ENCODE measurements at places on chromosomes 1 and 21.

DNA sequence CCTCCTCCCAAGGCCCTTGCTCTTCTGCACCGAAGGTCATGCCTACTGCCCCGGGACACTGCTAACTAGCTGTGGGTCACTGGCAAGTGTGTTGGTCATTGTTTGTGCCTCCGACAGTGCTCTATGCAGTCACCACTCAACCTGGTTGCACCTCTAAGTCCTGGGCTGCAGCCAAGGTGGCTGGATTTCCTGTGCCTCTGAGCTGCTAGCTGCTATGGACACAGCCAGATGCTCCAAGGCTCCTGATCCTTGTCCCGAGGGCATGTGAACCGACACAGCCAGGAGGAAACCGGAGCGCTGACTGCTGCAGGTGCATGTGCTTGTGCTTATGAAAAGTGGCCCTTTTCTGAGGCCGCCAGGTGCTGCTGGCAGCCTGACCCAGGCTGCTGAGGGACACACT lies 14.7 kb upstream of the SPOCD1 start:
- no peaks in the 10 kb centered on the region for H3K36me3 ChIP-seq
- no peaks in the 10 kb centered on the region for H3K4me1 ChIP-seq
- H3K4me3 ChIP-seq = no peak overlapping the region
- no peaks in the 10 kb centered on the region for H3K27me3 ChIP-seq
- no peak for DNase-seq

DNA sequence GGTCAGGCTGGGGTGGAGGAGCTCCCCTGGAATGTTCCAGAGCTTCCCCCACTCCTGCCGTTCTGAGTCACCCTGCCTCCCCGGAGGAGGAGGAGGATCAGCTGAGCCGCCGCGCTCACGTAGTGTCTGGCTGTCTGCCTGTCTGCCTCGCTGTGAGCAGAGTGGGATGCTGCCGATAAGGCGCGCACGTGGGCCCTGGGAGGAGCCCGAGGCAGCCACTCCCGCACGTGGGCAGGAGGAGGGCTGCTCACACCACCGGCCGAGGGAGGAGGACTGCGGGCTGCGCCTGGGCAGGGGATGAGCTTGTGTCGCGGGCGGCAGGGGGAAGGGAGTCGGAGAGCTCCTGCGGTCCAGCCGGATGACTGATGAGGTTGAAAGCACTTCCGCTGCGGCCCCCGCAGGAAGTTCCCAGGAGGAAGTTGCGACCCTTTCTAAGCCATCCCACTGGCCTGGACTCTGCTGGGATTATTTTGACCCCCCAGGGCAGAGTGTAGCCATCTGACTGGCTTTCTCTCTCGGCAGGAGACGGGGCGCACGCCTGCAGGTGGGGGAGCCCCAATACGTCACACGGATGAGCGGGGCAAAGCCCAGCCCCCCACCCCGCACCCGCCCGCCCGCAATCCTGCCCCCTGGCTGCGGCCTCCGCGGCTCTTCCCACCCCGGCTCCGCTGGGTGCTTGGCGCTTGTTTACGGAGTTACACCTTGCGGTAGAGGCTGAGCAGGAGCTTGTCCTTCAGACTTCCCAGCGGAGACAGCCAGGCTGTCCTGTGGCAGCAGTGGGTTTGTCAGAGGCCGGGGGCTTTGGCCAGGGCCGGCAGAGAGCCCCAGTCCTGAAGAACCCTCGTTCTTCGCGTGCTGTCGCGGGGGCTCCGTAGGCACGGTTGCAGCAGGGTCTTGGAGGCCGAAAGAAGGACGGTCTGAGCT lies 9.8 kb downstream of the PDXK start:
- no peaks in the 10 kb centered on the region for H3K27me3 ChIP-seq
- H3K27ac ChIP-seq = peak overlapping the region; percentile 69
- DNase-seq = peak; percentile 93
- H3K4me3 ChIP-seq = peak overlapping the region; percentile 66
- H3K36me3 ChIP-seq = peaks cover 6% of the 10 kb centered on the region

- peak; percentile 51 for DNase-seq
- H3K27me3 ChIP-seq = no peaks in the 10 kb centered on the region
- no peak overlapping the region for H3K4me3 ChIP-seq
- no peak overlapping the region for H3K27ac ChIP-seq
- peaks cover 10% of the 10 kb centered on the region for H3K4me1 ChIP-seq
- no peaks in the 10 kb centered on the region for H3K36me3 ChIP-seq
Observed at GRCh38 chr1:23188434-23188884, 19.8 kb upstream of the LUZP1 start.

DNA sequence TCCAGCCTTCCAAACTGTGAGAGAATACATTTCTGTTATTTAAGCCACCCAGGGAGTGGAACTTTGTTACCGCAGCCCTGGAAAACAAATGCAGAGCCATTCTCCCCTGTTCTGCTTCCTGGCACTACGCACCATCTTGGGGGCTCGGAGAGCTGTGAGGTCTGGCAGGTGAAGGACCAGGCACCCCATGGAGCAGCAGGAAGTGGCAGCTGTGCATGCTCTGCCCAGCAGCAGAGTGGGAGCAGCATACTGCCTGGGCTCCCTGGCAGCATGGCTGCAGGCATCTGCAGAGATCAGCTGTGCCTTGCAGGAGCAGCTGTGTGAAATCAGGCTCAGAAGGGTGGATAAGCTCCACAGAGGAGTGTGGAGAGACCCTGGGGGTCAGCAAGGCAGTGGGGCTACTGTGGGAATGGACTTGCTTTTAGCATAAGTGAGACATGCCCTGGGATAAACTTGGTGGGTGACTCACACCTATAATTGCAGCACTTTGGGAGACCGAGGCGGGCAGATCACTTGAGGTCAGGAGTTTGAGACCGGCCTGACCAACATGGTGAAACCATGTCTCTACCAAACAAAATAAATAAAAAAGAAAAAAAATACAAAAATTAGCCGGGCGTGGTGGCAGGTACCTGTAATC lies 17.7 kb upstream of the ZSCAN20 start:
- H3K36me3 ChIP-seq = no peaks in the 10 kb centered on the region
- no peak overlapping the region for H3K4me3 ChIP-seq
- H3K27me3 ChIP-seq = no peaks in the 10 kb centered on the region
- DNase-seq = no peak
- no peak overlapping the region for H3K27ac ChIP-seq

GRCh38 chr1:183609313-183609712 lies 19.1 kb upstream of the NCF2 start:
- DNase-seq = peak; percentile 56
- H3K36me3 ChIP-seq = no peaks in the 10 kb centered on the region
- no peak overlapping the region for H3K27ac ChIP-seq

- no peaks in the 10 kb centered on the region for H3K27me3 ChIP-seq
- H3K4me3 ChIP-seq = no peak overlapping the region
- H3K4me1 ChIP-seq = no peaks in the 10 kb centered on the region
- H3K27ac ChIP-seq = no peak overlapping the region
- H3K36me3 ChIP-seq = no peaks in the 10 kb centered on the region
Observed at GRCh38 chr21:32237021-32237420, 41.8 kb downstream of the MIS18A start.

DNA sequence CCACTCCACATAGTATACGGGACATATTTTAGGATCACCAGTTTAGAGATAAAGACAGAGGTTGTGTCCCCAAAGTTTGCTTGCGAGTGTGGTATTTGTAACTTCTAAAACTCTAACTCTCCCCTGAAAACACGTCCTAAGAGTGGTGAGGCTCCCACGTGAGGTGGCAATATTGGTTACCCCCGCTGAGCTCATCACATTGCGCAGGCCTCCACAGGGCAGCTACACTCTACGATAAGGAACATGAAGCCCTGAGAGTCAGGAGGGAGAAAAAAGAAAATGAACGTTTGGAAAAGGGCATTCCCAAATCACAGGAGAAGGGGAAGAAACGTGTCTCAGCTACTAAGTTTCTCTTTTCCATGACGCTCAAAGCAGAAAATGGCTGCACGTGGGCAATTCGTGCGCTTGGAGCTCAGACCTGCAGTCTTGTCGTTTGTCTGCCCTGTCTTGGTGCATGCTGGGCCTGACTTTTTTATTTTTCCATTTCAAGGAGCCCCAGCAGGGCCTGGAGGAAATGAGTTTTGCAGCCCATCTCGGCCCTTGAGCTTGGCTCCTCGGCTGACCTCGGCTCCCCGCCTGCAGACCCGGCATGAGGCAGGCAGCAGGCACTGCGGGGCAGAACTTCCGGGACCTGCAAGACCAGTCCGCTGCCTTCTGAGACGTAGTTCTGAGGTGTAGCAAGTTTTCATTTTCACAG lies 25.7 kb downstream of the ERG start:
- DNase-seq = no peak
- H3K4me1 ChIP-seq = peaks cover 2% of the 10 kb centered on the region
- H3K27ac ChIP-seq = no peak overlapping the region
- H3K36me3 ChIP-seq = no peaks in the 10 kb centered on the region

DNA sequence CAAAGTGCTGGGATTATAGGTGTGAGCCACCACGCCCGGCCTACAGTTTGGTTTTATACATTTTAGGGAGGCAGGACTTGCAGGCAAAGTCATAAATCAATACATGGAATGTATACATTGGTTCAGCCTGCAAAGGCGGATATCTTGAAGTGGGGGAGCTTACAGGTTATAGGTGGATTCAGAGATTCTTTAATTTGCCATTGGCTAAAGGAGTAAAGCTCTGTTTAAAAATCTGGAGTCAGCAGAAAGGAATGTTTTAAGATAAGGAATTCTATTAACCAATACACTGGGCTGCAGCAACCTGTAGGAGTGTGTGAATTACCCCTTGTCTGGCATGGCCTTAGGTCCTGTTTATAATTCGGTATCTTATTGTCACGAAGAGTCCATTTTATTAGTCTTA lies 57.6 kb downstream of the OPTC start:
- H3K4me1 ChIP-seq = peaks cover 30% of the 10 kb centered on the region
- no peaks in the 10 kb centered on the region for H3K27me3 ChIP-seq
- H3K27ac ChIP-seq = no peak overlapping the region
- DNase-seq = no peak
- H3K4me3 ChIP-seq = no peak overlapping the region
- no peaks in the 10 kb centered on the region for H3K36me3 ChIP-seq

DNA sequence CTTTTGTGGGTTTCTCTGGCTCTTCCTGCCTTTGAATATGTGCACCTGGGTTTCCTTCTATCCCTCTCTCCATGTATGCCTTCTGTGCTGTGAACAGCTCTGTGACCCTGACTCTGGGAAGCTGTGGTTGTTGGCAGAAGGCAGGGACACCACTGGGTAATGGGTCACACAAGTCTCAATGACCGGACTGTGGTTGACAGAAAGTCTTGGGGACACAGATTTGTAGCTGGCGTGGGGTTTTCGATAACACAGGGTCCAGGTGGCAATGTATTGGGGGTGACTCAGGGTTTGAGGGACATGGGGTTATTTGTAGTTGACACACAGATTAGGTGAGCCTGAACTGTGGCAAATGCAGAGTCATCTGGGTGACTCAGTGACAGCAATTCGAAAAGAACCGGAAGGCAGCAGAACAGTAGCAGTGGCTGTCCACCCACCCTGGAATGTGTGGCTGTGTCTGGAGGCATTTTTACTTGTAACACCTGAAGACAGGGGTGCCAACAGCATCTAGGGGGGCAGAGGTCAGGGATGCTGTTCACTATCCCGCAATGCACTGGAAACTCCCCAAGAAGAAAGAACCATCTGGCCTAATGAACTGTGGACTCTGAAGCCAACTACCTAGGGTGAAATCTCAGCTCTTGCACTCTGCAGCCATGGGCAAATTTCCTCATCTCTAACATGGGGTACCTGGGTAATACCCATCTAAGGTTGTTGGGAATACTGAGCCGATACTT lies 13.0 kb upstream of the SLC6A9 start:
- no peak overlapping the region for H3K4me3 ChIP-seq
- H3K36me3 ChIP-seq = no peaks in the 10 kb centered on the region
- DNase-seq = no peak
- H3K27ac ChIP-seq = no peak overlapping the region
- H3K27me3 ChIP-seq = no peaks in the 10 kb centered on the region

DNA sequence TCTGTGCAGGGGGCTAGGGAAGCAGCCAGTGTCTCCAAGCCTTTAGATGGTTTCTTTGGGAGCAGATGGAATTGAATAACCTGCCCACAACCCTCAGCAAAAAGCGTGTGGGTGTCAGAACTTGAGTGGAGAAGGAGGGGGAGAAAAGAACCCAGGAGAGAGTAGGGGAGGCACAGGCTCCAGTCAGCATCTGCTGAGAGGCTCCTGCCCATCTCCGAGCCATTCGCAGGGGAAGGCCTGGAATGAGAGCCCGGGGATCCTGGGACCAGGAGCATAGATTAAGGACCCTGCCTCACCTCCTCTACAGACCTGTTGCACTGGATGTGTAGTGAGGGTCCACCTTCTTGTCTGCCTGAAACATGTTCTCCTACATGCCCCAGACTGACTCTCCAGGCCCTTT lies 16.3 kb downstream of the TMEM81 start:
- H3K36me3 ChIP-seq = no peaks in the 10 kb centered on the region
- no peak overlapping the region for H3K27ac ChIP-seq
- no peaks in the 10 kb centered on the region for H3K27me3 ChIP-seq
- no peak overlapping the region for H3K4me3 ChIP-seq

- H3K27ac ChIP-seq = no peak within 1 kb of the TSS
- peak within 1 kb of the TSS; percentile 70 for H3K4me3 ChIP-seq
- peaks cover 38% of the 10 kb centered on the region for H3K27me3 ChIP-seq
- DNase-seq = no peak
Observed at GRCh38 chr1:202710070-202711045, at the start of gene SYT2. Gene SYT2 (minus strand): TSS chr1:202710454. CDS start chr1:202605772, 104,682 bp downstream.

DNA sequence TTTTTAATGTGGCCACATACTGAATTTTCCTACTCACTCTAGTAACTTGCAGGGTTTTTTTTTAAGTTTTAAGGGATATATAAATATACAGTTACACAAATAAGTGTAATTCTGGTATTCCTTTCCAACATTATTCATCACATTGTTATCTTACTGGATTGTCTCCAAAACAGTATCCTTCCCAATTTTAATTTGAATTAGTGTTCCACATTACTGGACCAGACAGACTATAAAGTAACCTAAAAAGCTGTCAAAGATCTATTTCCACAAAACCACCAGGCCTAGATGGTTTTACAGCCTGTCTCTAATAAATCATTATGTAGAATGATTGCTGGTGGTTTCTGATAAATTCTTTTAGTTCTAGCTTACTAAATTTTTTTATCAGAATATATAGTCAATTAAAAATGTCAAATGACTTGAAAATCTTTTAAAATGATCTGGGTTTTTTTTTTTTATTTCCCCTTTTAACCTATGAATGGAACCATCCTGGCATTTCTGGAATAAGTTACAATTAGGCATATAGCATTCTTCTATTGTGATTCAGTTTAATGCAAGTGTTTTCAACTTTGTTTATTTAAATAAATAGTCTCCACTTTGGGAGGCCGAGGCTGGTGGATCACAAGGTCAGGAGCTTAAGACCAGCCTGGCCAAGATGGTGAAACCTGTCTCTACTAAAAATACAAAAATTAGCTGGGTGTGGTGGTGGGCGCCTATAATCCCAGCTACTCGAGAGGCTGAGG lies 59.3 kb downstream of the PACC1 start:
- H3K36me3 ChIP-seq = peaks cover under 1% of the 10 kb centered on the region
- no peaks in the 10 kb centered on the region for H3K27me3 ChIP-seq
- no peaks in the 10 kb centered on the region for H3K4me1 ChIP-seq

GRCh38 chr1:47178654-47179016 lies 11.2 kb downstream of the PDZK1IP1 start:
- peaks cover 3% of the 10 kb centered on the region for H3K4me1 ChIP-seq
- no peaks in the 10 kb centered on the region for H3K27me3 ChIP-seq
- no peak for DNase-seq
- H3K4me3 ChIP-seq = no peak overlapping the region

Data from trophoblast cell (in vitro differentiated cells and primary cell).